ENCODE measurements at places on chromosomes 1 and 21.

DNA sequence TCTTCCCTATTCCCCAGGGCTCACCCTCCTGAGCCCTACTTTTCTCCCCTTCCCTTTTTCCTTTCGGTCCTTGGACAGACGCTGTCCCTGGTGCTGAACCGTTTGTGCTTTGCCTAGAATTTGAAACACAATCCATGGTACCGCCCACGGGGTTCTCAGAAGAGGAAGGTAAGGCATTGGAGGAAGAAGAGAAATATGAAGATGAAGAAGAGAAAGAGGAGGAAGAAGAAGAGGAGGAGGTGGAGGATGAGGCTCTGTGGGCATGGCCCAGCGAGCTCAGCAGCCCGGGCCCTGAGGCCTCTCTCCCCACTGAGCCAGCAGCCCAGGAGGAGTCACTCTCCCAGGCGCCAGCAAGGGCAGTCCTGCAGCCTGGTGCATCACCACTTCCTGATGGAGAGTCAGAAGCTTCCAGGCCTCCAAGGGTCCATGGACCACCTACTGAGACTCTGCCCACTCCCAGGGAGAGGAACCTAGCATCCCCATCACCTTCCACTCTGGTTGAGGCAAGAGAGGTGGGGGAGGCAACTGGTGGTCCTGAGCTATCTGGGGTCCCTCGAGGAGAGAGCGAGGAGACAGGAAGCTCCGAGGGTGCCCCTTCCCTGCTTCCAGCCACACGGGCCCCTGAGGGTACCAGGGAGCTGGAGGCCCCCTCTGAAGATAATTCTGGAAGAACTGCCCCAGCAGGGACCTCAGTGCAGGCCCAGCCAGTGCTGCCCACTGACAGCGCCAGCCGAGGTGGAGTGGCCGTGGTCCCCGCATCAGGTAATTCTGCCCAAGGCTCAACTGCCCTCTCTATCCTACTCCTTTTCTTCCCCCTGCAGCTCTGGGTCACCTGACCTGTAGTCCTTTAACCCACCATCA is 10.4 kb downstream of the BCAN start:
- ATAC-seq: no peak

DNA sequence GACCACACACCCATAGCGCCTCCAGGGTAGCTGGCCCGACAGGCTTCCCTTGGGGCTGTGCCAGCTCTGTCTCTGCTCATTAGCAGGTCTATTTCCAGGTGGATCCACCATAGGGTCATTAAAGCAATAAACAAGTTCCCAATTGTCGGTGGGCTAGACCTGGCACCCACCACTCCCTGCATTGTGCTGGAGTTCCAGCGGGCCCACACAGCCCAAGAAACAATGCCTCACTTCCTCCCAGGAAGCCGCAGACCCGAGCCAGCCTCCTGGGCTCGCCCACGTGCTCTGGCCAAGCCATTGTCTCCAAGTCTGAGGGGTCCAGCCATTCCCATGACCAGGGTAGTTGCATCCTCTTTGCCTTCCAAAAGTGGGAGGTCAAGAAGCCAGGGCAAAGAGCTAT is 27.5 kb upstream of the SOX13 start:
- peak; percentile 28 for ATAC-seq

- no peak for ATAC-seq
Measured at GRCh38 chr1:240465531-240465940, 146.4 kb downstream of the GREM2 start.

- ATAC-seq: no peak
Measured at GRCh38 chr1:172991674-172992400, 58.9 kb downstream of the TNFSF18 start.

DNA sequence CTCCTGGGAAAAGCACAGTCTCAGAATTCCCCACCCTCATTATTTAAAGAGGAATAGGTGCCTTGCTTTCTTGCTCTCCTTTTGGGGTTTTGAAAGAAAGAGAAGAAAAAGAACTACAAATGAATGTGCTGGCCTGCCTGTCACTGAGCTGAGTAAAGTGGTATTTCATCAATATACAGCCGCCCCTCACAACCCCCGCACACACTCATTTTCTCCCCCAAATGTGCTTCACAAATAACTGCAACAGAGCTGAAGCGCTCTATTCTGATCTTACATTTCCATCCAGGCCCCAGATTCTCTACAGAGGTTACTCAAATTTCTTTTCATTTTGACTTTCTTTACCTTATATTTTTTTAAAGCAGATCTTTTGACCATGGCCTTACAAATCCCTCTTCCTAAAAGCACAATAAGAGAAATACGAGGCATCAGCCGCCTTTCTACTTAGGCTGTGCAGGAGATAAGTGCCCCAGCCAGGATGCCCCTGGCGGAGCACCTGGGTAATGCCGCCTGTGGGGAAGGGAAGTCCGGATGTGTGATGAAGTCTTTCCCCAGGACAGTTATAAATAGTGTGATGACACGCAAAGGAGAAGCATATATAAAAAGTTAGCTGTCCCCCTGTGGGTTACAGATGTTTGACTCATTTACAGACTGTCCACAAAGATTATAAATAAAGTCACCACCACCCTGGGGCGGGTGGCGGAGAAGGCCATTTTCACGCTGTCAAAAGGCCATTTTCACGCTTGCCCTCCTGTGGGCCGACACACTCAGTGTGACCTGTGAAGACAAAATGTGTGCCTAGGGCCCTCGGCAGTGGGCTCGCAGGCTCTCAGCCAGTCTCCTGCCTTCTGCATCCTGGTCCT is 6.5 kb downstream of the KCNN3 start:
- peak; percentile 39 for ATAC-seq

DNA sequence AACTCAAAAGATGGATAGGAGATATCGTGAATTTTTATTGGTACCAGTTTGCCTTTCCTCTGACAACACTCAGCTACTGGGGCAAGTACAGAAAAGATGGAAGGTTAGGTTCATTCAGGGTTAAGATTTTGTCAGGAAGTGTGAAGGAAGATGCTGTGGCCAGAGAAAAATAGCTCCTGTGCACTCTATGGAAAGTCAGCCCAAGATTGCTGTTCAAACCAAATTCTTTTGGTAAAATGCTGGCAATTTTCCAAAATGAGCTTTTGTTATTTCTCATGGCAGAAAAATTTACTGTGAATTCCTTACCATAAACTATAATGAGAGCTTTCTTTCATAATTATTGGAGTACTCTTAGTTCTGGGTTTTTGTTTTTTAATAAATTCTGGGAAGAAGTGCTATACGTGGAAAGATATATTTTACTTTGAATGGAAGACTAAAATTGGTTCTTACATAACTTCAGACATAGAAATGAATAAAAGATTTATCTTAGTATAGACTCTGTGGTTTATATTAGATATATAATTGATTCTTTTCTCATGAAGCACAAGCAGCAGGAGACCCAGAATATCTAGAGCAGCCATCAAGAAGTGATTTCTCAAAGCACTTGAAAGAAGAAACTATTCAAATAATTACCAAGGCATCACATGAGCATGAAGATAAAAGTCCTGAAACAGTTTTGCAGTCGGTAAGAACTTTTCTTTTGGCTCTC is 112.2 kb downstream of the USP25 start:
- no peak for ATAC-seq

GRCh38 chr1:63537940-63538339 is 14.6 kb downstream of the EFCAB7 start:
- no peak for ATAC-seq

DNA sequence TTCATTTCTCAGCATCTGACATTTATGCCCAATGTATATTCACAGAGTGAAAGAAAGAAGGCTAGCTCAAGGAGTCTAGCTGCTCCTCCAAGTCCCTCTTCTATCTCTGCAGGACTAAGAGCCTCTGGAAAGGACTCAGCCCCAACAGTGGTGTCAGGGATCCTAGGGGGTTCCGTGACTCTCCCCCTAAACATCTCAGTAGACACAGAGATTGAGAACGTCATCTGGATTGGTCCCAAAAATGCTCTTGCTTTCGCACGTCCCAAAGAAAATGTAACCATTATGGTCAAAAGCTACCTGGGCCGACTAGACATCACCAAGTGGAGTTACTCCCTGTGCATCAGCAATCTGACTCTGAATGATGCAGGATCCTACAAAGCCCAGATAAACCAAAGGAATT is 3.7 kb downstream of the LY9 start:
- ATAC-seq: no peak
